ENCODE measurements at places on chromosomes 1 and 21.

DNA sequence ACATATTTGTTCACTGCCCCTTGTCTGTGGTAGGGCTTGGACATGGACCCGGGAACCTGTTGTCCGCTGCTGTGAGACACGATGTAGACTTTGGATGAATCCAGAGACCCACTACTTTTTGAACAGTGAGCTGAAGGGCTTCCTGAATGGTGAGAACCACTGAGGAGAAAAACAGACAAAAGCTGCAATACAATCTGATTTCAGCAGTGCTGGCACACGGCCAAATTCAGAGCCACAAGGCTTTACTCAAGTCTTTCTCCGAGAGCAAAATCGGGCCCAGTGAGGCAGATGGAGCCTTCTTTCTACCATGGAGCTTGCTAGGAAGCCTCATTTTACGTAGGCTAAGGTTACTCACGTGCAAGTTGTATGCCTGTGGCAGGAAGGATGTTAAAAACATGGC lies 197.6 kb downstream of the SIPA1L2 start:
- DNase-seq: no peak

- DNase-seq: no peak
Observed at GRCh38 chr21:16363100-16363499, 633.3 kb downstream of the USP25 start.

- DNase-seq: no peak
Observed at GRCh38 chr1:211896958-211897357, 66.4 kb upstream of the LPGAT1 start.

GRCh38 chr1:104392552-104392951 lies 642.9 kb downstream of the AMY1C start:
- no peak for DNase-seq

DNA sequence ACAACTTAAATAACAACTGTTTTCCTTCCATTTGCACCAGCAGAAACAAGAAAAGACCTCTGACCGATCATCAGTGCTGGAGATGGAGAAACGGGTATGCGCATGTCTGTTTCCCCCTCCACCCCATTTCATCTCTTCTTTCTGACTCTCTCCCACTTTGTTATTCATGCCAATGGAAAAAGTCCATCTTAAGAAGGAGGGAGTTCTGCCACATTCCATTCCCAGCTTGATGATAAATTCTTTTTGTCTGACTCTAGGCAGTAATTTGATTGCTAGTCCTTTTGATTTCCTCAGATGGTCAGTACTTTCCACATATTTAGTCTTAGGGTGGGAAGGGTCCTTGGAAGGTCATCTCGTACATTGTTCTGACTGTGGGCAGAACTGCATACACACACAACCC lies 142.5 kb downstream of the SYT2 start:
- no peak for DNase-seq
